ENCODE measurements at places on chromosomes 4 and X.

DNA sequence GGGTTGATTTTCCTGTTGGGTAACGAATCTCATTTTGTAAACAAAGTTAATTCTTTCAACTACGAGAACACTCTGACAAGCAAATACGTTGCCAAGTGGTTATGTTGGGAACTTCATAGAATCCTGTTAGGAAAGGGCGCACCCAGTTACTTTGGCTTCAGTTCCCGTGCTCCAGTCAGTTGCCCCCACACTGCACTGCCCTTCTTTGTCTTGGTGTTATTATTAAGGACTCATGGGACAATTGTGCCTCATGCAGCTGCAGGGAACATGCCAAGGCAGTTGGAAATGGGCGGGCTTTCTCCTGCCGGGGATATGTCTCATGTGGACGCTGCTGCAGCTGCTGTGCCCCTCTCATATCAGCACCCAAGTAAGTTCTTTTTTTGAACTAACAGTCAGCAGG lies 28.9 kb downstream of the OFD1 start:
- H3K27me3 ChIP-seq = no peaks in the 10 kb centered on the region
- no peaks in the 10 kb centered on the region for H3K36me3 ChIP-seq
- H3K4me3 ChIP-seq = no peak overlapping the region
- H3K27ac ChIP-seq = no peak overlapping the region
- no peak for DNase-seq

DNA sequence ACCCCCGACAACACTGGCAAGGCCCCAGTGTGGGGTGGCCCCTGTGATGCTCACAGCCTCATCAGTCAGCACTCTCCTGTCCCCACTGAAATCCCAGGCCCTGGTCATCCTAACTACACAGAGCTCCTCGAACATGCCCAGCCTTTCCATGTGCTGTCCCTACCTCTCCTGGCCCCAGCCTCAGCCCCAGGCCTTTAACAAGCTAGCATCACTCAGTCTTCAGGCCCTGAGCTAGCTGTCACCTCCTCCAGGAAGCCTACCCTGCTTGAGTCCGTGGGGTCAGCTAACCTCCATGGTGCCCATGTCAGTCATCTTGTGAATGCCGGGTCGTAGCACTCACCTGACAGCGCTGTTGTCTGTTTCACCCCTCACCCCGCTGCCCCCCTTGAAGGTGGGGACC lies 25.6 kb upstream of the C4orf50 start:
- no peaks in the 10 kb centered on the region for H3K27me3 ChIP-seq
- no peaks in the 10 kb centered on the region for H3K36me3 ChIP-seq
- no peak for DNase-seq
- H3K4me3 ChIP-seq = no peak overlapping the region
- H3K4me1 ChIP-seq = no peaks in the 10 kb centered on the region

DNA sequence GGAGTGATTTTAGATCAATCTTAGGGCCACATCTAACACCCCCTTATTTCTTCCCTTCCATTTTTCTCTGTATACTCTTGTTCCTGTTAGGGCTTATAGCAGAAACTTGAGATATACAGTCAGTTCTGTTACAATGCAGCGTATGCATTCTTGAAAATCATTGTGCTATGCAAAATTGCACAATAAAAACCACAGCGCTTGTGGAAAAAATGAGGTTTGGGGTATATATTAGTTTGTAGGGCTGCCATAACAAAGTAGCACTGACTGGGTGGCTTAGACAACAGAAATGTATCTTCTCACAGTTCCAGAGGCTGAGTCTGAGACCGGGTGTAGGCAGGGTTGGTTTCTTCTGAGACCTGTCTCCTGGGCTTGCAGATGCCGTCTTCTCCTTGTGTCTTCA lies 59.0 kb downstream of the WWC2 start:
- H3K4me3 ChIP-seq = no peak overlapping the region
- H3K27me3 ChIP-seq = no peaks in the 10 kb centered on the region
- peaks cover 3% of the 10 kb centered on the region for H3K4me1 ChIP-seq
- DNase-seq = no peak

GRCh38 chrX:110086916-110087484 lies 84.1 kb downstream of the TMEM164 start:
- no peaks in the 10 kb centered on the region for H3K36me3 ChIP-seq
- H3K4me3 ChIP-seq = no peak overlapping the region
- no peak for DNase-seq
- peaks cover 6% of the 10 kb centered on the region for H3K4me1 ChIP-seq
- no peaks in the 10 kb centered on the region for H3K27me3 ChIP-seq

DNA sequence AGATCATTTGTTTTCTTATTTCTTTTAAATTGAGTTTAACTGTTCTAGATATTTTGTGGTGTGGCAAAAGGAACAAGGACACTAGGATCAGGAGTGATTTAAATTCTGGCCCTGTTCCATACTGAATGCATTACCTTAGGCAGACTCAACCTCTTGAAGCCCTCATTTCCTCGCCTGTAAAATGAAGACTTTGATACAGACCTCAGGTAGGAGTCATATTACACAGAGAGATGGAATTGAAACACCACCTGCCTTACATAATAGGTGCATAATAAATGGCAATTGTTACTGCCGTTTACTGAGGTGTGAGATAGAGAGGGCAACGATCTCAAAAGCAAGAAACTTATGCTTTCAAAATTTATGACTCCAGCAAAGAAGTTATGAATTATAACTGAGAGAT lies 28.2 kb upstream of the RASSF6 start:
- H3K4me1 ChIP-seq = peaks cover 6% of the 10 kb centered on the region
- no peak overlapping the region for H3K4me3 ChIP-seq
- H3K27ac ChIP-seq = no peak overlapping the region

GRCh38 chr4:10593130-10593529 lies 91.4 kb downstream of the CLNK start:
- H3K27me3 ChIP-seq = no peaks in the 10 kb centered on the region
- no peak overlapping the region for H3K27ac ChIP-seq
- no peak overlapping the region for H3K4me3 ChIP-seq
- no peaks in the 10 kb centered on the region for H3K4me1 ChIP-seq
- DNase-seq = no peak

DNA sequence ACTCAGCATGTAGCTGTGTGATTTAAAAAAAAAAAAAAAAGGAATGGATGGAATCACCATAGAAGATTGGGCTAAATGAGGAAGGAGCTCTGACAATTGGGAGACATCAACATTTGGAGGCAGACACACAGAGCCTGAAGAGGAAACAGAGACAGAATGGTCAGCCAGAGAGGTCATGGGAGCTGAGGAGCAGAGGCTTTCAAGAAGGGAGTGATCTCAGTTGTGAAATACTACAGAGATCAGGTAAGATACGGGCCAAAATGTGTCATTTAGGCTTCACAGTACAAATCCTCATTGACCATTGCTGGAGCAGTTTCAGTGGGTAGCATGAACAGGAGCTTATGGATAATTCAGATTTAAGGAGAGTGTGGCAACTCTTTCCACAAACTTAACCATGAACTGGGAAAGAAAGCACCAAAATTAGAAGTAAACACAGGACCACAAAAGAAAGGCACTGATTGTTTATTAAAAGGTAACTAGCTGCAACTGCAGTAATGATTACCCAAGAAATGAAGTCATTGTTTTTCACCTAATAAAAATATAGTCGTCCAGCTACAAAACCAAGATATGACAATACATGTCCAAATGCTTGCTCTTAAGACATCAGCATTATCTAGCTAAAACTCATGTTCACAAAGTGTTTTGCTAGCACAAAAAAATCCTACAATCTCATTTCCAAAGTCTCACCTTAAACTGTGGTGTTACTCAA lies 203.2 kb downstream of the DHX15 start:
- H3K27ac ChIP-seq = no peak overlapping the region
- peaks cover 6% of the 10 kb centered on the region for H3K27me3 ChIP-seq
- no peak overlapping the region for H3K4me3 ChIP-seq
- no peaks in the 10 kb centered on the region for H3K36me3 ChIP-seq
- no peak for DNase-seq

GRCh38 chrX:12890467-12890866 lies 16.0 kb upstream of the TLR8 start:
- no peaks in the 10 kb centered on the region for H3K36me3 ChIP-seq
- no peak for DNase-seq
- H3K27me3 ChIP-seq = no peaks in the 10 kb centered on the region
- H3K4me1 ChIP-seq = no peaks in the 10 kb centered on the region
- H3K4me3 ChIP-seq = no peak overlapping the region

- H3K4me1 ChIP-seq = no peaks in the 10 kb centered on the region
- H3K27me3 ChIP-seq = no peaks in the 10 kb centered on the region
- H3K36me3 ChIP-seq = no peaks in the 10 kb centered on the region
Measured at GRCh38 chrX:11371106-11371505, 77.9 kb downstream of the AMELX start.

DNA sequence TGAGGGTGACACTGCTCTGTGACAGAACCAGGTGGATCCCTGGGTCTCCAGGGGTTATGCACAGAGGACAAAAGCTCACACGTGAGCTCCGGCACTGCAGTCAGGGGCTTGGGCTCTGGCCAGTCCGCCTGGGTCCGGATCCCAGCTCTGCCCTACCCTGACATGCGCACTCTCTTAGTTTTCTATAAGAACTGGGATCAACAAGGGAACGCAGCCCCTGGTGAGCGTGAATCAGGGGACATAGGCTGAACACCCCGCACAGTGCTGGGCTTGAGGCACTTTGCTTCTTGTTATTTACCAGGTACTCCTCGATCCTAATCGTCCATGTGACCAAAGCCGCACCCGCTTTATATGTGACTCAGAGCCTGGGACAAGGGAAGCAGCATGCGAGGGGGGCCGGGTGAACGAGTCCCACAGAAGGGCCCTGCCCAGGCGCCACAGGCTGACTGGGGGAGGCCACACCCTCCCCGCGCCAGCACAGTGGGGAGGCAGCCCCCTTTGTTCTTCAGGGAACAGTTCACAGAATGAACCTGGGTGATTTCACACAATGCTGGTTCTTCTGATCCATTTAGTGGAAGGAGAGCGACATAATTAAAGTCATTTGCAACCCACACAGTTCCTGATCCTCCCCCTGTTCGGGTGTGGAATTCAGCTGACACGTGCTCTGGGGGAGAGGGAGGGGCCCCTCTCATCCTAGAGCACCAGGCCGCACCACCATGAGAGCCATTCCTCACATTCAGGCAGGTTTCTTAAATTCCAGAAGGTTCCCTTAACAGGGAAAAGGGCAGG lies 55.5 kb downstream of the WFS1 start:
- no peaks in the 10 kb centered on the region for H3K27me3 ChIP-seq
- no peak for DNase-seq
- H3K4me1 ChIP-seq = no peaks in the 10 kb centered on the region
- no peak overlapping the region for H3K27ac ChIP-seq
- H3K36me3 ChIP-seq = no peaks in the 10 kb centered on the region
- H3K4me3 ChIP-seq = no peak overlapping the region

GRCh38 chr4:147034372-147034771 lies 88.7 kb upstream of the TTC29 start:
- no peaks in the 10 kb centered on the region for H3K27me3 ChIP-seq
- no peak overlapping the region for H3K27ac ChIP-seq
- no peaks in the 10 kb centered on the region for H3K4me1 ChIP-seq
- H3K36me3 ChIP-seq = no peaks in the 10 kb centered on the region
- no peak for DNase-seq

GRCh38 chr4:6460876-6461275 lies 11.5 kb downstream of the PPP2R2C start:
- H3K36me3 ChIP-seq = no peaks in the 10 kb centered on the region
- no peak overlapping the region for H3K27ac ChIP-seq
- H3K4me3 ChIP-seq = no peak overlapping the region
- H3K4me1 ChIP-seq = no peaks in the 10 kb centered on the region
- no peaks in the 10 kb centered on the region for H3K27me3 ChIP-seq
- no peak for DNase-seq

DNA sequence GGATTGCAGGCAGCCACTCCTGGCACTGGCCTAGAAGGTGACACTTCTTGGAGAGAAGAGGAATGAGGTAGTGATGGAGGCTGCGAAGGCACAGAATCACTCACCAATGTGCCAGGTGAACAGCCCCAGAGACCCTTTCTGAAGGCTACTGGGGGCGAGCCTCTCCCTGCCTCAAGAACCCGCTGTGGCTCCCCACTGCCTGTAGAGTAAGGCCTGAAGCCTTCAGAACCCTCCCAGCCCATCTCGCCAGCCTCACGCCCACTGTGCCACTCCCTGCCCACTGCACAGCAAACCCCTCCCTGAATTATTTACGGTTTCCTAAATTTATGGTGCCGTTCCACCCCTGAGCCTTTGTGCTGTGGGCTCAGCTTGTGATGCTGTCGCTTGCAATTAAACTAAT lies 24.2 kb upstream of the SORCS2 start:
- no peaks in the 10 kb centered on the region for H3K36me3 ChIP-seq
- no peak overlapping the region for H3K27ac ChIP-seq
- H3K27me3 ChIP-seq = no peaks in the 10 kb centered on the region
- no peaks in the 10 kb centered on the region for H3K4me1 ChIP-seq
- no peak for DNase-seq

- H3K4me1 ChIP-seq = no peaks in the 10 kb centered on the region
- no peak for DNase-seq
- H3K36me3 ChIP-seq = no peaks in the 10 kb centered on the region
- H3K27me3 ChIP-seq = no peaks in the 10 kb centered on the region
- H3K27ac ChIP-seq = no peak overlapping the region
- H3K4me3 ChIP-seq = no peak overlapping the region
Measured at GRCh38 chr4:106602711-106603110, 234.1 kb upstream of the GIMD1 start.

DNA sequence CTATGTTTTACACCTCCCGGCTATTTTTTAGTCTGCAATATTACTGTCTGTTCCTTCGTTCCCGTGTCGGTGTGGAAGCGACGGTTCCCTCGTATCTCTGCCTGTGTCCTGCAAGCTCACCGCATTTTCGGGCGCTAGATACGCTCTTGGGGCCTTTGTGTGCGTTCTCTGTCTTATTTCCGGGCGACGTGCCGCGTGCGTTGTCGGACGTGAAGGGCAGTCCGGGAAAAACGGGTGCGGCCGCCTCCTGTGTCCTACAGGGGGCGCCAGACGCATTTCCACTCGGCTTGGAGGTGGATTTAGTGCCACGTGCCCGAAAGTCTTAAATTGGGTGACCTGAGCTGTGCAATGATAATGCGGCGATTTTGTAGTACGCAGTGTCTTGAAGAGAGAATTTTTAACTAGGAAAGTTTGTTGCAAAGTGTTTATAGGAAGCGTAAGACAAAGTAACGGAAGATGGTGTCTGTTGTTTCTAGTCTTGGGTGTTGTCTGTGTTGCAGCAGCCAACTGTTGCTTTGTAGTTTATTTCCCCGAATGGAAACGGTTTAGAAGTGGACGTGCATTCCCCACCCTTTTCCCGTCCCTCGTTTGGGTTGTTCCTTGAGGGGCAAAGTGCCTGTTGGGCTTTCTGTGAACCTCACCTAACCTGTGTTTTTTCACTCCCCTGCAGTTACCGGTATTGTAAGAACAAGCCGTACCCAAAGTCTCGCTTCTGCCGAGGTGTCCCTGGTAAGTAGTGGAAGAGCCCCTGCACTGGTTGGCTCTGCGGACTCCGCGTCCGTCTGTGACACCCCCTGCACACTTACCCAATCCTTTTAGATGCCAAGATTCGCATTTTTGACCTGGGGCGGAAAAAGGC lies 720 bp downstream of the RPL10 start:
- H3K36me3 ChIP-seq = peaks cover 4% of the 10 kb centered on the region
- H3K4me3 ChIP-seq = peak overlapping the region; percentile 68
- peak; percentile 88 for DNase-seq
- peak overlapping the region; percentile 98 for H3K27ac ChIP-seq
- H3K27me3 ChIP-seq = no peaks in the 10 kb centered on the region
- no peaks in the 10 kb centered on the region for H3K4me1 ChIP-seq
